ENCODE measurements at places on chromosomes 13 and 19.

GRCh38 chr13:31050486-31051400 lies 111.0 kb downstream of the HSPH1 start:
- DNase-seq = no peak

- DNase-seq = no peak
These were observed 12.1 kb downstream of the CEBPA start for GRCh38 chr19:33290082-33290815.

DNA sequence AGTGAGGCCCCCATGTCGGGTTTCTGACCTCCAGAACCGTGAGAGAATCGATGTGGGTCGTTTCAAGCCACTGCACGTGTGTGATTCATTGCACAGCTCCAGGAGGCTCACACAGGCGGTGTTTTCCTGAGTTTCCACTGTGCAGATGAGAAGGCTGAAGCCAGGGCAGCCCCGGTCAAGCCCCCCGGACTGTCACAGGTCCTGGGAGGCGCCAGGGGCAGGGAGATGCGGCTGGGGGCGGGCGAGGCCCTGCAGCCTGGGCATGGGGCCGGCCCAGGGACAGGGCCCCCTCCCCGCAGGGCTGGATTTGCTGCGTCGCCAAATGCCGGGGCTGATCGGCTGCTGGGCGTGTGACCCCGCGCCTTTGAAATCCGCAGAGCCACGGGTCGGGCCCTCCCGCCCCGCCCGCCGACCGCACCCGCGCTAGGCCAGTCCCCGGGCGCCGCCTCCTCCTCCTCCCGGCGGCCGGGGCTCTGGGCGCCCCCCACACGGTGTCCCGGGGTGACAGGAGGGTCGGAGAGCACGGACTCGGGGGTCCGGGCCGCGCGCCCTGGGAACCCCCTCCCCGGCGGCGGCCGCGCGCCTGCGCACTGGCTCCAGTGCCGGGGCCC lies 9.9 kb upstream of the MKNK2 start:
- no peak for DNase-seq

DNA sequence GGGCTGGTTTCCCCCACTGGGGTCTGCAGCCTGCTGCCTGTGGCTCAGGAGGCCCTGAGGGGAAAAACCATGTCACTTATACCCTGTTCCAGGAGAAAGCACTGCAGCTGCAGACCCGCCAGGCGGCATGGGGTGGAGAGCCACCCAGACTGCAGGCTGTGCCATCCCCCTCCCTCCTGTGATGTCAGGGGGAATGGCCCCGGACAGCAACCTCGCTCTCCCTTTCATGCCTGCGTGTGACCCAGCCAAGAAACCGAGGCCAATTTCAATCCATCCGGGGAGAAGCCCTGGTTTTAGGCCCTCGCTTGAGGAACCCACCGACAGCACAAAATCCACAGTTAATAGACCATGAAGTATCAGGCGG lies 37.2 kb upstream of the MATK start:
- no peak for DNase-seq

DNA sequence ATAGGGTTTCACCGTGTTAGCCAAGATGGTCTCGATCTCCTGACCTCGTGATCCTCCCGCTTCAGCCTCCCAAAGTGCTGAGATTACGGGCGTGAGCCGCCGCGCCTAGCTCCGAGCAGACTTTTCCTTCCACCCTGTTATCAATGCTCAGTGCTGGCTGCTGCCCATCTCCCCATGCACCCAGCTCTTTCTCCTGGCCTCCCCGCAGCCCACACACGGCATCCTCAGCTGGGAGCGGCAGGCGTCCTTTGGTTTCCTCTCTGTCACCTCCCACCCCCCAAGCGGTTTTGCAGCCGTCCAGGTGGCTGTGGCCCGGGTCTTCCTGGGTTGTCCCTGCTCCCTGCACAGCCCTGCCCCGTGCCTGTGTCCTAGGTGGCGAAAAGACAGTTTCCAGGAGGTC lies 12.1 kb downstream of the PRR22 start:
- no peak for DNase-seq

- no peak for DNase-seq
These were observed 15.6 kb upstream of the WASF3 start for GRCh38 chr13:26541678-26542568.

DNA sequence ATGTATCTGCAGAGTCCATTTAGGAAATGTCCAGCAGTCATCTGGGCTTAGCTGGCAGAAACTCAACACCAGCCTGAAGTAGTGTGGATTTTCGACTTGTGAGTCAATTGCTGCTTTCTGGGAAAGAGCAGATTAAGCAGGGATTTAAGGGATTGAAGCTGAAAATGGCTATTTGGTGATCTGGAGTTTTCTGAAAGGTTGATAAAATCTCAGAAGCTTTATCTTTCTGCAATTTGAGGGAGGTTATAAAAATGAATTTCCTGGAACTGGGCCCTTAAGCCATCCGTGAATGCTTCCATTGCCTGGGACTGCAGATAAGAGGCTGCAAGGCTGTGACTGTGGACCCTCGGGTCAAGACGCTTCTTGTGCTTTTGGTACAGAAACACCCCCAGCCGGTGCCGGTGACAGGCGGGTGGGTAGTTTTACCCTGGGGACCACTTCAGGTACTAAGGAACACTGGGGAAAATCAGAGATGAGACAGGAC lies 61.5 kb downstream of the COL4A1 start:
- DNase-seq = no peak

GRCh38 chr13:72960541-72960940 lies 98.3 kb upstream of the KLF5 start:
- DNase-seq = no peak

DNA sequence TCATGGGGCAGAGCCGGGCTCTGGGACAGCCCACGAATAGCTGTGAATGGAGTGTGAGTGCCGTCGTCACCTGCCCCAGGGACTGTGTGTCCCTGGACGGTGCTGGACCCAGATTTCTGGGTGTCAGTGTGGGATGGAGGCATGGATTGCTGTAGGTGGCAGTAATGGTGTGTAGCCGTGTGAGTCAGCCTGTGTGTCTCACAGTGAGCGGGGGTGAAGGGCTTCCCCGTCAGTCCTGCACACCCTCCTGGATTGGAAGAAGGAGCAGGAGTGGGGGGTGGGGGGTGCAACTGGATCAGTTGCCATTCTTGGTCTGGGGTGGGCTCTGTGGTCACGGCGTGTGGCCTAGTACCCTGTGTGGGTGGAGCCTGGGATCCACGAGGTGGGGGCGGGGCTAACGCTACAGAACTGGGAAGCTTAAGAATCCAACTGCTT lies 6.5 kb upstream of the LTBP4 start:
- no peak for DNase-seq

DNA sequence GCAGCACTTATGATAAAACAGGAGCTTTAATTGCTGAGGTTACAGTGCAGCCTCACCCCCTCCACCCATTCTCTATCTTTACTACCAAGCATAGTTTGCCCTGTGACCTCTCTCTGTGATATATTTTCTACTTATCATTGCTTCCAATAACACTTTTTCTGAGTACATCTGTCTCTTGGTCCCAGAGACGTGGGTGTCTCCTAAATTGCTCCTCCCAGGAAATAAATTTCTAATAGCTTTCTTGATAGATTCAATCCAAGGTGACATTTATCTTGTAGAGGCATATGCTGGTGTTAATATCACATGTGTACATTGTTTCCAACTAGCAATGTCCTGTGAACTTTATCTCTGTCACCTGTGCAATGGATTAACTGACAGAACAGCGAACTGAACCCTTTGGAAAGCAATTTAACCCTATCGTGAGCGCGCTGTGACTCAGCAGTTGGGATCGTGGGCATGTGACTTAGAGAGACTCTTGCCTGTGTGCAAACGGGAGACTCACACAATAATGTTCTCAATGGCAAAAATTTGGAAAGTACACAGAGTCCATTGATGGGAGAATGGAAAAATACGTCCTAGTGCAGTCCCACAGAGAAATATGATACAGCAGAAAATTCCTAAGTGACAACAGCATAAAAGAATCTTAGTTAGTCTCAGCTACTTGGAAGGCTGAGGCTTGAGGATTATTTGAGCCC lies 7.0 kb upstream of the MAP2K2 start:
- DNase-seq = peak; percentile 71

DNA sequence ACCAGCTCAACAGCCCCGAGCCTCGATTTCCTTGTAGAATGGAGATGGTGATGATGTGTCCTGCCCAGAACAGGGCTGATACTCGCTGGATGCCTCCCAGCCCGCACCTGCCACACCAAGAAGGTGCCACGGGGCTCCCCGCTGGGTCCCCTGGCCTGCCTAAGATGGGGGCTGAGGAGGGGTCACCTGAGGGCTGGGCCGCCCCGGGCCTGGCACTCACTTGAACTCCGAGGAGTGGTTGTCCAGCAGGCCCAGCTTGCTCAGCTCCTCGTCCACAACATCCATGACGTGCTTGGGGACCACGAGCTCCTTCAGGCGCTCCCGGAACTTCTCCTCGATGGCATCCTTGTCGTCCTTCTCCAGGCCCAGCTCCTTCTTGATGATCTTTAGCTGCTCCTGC lies 14.4 kb downstream of the LONP1 start:
- DNase-seq = no peak

DNA sequence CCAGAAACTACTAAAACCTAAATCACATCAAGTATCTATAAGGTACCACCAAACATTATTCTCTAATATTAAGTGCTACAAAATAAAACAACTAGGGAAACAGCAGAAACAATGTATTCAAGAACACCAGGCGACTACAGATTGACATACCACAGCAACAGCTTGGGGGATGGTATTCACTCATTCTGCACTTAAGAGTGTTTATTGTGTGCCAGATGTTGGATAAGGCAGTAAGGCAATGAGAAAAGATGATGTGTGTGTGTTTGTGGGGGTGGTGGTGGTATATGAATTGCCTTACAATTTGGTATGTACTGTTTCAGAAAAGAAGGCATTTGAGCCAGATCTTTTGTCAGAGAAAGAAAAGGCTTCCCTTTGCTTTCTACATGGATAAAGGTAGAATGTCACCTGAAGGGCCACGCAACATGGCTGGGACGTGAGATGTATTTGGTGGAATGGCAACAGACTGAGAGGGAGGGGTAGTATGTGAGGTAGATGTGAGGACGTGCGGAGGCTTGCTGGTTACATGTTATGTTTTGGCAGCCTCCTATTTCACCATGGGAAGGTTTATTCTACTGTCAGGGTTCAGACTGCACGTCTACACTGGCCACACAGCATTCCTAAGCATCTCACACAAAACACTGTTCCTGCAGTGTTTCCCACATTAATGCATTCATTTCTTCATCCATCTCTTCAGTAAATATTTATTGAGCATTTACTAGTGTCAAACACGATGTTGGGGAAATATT lies 300.7 kb downstream of the KLF12 start:
- no peak for DNase-seq

DNA sequence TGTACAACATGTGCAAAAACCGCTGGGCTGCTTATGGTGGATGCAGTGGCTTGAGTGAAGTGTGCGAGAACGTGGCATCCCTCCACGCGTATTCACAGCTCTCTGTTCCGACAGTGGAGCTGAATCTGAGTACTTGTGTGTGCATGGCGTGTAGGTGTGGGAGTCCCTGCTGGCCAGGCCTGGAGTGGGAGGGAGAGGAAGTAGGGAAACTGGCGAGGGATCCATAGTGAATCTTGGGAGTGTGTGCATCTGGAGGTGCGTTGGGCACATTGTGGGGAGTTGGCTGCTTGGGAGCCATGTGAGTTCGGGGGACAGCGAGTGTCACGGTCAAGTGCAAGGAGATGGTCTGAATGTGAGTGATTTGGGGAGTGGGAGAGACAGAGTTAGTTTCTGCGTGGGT lies 2.4 kb downstream of the KLC3 start:
- no peak for DNase-seq

DNA sequence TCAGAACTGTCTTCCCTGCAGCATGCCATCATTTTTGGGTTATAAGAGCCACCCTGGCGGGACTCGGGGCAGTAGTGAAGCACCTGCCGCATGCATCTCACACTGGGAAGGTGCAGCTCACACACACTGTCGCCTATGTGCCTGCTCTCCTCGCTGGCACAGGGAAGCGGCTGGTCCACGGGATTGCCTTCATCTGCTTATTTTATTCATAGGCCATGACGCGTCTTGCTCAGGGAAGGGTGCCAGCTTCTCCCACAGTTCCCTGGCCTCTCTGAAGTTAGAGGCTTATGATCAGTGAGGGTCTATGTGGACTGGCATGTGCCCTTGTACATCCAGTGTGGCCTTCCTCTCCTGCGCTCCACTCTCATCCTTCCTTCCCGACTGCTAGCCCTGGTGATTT lies 150.0 kb downstream of the KLF12 start:
- no peak for DNase-seq

DNA sequence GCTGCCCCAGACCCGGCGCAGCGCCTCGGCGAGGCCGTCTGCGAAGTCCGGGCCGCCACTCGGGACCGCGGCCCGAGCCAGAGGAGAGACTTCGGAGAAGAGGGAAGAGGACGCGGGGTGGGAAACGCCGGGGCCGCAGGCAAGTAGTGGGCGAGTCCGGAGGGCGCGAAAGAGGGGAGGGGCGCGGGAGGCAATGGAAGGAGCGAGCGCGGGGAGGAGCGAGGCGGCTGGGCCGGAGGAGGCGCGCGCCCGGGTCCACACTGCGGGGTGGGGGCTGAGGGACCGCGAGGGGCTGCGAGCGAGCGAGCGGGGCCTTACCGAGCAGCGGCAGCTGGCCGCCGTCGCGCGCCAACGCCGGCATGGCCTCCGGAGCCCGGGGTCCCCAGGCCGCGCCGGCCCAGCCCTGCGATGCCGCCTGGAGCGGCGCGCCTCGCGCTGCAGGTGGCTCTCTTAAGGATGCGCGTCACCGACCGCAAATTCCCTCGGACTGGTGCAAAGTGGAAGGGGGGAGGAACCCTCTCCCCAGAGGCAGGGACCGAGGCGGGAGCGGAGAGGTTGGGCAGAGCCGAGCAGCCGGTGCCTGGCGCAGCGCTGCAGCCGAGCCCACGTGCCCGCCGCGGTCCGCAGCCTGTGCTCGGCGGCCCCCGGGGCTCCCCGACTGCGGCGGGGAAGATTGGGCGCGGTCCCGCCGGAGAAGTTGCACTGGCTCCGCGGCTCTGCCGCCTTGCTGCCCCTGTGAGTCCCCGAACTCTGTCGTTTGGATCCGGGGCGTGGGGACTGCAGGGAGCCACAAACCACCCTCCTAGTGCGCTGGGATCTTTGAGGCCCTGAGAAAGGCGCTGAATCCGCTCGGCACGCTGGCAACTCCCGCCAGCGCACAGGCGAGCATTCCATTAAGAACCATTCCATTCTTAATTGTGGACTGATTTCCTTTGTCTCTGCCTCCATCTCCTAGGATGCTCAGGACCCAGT lies at the start of gene FLT3:
TSS of gene FLT3 (minus strand) at position 427 of the 972 bp plus-strand sequence. CDS start at position 361, 66 bp downstream.
- no peak for DNase-seq

GRCh38 chr19:36719687-36720556 lies 32.5 kb downstream of the ZNF567 start:
- no peak for DNase-seq

- DNase-seq = no peak
These were observed 152.7 kb downstream of the URI1 start for GRCh38 chr19:30094756-30095140.

- no peak for DNase-seq
These were observed 5.7 kb downstream of the AP1M1 start for GRCh38 chr19:16203256-16204004.

DNA sequence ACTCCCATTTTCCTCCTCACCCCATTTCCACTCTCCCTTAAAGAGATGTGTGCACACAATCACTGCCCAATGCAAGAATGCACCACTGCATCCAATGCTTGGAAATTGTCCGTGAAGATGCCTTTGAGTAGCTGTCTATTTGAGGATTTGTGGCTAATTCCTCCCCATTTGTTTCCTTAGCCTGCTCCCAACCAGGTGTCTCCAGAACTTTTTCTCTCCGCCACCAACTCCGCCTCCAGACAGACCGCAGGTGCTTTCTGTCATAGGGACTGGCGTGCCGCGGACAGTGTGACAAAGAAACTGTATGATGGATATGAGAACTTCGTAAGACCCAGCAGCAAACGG lies 461 bp upstream of the TM9SF2 start:
- no peak for DNase-seq

- DNase-seq = peak; percentile 49
These were observed 27.7 kb downstream of the GADD45B start for GRCh38 chr19:2503521-2504109.

- no peak for DNase-seq
These were observed 85.5 kb downstream of the STOML3 start for GRCh38 chr13:38905081-38905480.
